Thoracic aorta (tissue), 2 donors: ENCODE measurements at places on chromosomes 1 and 21. TPM values are rescaled to one million over a fixed set of nuclear protein-coding genes. Genes with fewer than 3 reads are reported as not detected.

DNA sequence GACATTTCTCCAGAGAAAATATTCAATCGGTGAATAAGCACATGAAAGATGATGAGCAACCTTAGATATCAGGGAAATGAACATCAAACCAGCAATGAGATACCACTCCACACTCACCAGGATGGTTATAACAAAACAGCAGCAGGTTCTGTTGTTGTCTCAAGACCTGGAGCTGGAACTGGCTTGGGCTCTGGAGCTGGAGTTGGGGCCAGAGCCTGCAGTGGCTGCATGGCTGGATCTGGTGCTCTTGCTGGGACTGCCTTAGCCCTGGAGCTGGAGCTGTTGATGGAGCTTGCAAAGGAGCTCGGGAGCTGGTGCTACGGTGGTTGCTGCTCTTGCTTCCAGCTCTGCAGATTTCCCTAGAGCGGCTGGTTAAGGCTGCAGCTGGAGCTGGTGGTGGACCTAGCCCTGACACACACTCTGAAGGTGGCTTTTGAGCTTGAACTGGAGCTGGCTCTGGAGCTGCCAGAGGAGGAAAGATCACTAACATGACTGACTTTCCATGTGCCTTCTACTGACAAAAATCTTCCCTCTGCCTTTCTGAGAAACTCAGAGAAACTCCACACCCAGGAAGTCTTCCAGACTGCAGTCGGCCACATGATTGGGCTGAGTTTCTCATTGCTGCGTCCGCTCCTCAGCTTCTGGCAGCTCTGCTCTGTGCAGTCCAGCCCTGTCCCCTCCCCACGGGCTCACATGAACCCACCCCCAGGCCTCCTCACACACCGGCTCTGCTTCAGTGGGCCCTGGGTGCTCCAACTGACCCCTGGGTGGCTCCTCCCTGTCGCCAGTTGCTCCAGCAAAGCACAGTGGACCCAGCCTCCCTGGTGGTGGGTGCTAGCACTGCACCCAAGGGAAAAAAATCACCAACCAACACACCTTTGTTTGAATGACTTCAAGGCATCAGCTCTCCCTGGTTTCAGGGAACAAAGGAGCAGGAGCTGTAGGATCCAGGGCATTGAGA lies 139.1 kb upstream of the FMN2 start:
- no peak for DNase-seq

GRCh38 chr1:151542710-151543129 lies 2.6 kb downstream of the TUFT1 start:
- DNase-seq, result no peak

DNA sequence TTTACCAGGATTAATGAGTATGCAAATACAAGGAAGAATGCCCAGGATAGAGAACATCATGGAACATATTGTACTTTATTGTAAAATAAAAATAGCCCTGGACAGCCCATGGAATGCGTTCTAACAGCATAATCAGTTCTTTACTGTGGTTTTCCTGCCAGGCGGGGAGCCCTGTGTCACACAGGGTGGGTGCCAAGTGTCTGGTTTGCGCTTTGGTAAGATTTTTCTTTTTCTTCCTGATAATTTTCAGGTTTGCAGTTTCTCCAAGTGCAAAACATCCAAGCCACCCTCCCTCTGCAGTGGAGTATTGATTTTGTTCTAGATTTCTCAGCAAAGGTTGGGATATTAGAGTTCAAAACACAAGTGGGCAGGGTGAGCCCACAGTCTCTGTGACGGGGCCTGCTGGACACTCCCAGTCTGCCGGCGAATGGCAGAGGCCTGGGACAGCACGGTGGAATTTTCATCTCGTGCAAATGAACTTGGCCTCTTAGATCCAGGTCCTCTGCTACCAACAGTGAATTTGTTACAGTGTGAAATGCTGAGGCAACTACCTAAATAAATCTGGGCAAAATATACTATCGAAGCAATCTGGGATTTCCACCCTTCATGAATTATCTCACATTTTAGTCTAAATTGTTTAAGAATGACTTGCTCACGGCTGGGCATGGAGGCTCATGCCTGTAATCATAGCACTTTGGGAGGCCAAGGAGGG lies 15.6 kb upstream of the KCNJ15 start:
- DNase-seq, result peak; percentile 16

HIVEP3 gene
- total RNA-seq, result 2.3 TPM

DNA sequence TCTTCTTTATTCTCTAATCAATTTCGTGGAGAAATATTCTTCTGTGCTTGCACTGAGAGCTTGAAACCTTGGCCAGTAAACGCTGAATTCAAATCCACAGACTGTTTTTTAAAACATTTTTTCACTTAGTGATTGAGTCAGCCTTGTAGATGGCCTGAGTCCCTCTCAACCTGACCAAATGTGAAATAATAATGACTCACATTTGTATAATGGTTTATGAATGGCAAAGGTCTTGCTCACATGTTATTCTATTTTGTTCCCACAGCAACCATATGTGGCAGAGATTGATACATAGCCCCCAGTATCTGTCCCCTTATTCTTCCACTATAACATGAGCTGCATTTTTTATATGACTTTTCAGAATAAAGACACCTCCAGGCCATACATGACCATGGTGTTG lies 47.8 kb upstream of the CCDC190 start:
- DNase-seq, result no peak

- no peak for DNase-seq
These were observed 6.7 kb upstream of the MPC2 start for GRCh38 chr1:167943541-167943940.

- no peak for DNase-seq
These were observed 23.1 kb downstream of the WNT4 start for GRCh38 chr1:22119626-22120468.

DNA sequence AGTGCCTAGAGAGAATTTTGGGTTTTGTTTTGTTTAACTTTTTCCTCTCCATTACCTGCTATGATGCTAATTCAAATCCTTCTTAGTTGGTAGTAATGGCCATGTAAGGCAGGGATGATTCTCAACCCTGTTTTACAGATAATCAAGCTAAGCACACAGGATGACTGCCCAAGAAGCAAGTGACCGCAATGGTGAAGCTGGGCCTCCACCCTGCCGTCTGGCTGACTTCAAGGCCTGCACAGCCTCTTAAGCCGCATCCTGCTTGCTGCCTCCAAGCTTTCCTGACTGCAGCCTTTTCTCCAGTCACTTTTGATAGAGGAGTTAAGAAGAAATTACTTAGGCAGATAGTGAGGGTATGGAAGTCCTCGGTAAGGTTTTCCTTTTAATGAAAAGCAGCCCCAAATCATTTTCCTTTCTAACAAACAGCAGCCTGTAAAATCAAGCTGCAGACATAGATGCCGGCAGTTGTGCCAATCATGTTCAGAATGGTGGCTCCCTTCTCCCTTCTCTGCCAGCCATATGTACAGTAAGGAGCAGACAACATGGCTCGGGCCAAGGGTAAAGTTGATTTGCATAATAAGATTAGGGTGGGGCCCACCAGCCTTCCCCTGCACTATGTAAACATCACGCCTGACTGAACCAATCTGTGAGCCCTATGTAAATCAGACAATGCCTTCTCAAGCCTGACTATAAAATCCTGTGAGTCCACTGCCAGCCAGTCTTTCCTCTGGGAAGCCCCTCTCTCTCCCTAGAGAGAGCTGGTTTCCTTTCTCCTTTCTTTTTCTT lies 8.8 kb upstream of the CTBS start:
- no peak for DNase-seq

RHBDL2 gene
- total RNA-seq, result not detected

UBAP2L gene
- total RNA-seq, result 119 TPM

SYT2 gene
- not detected for total RNA-seq

- no peak for DNase-seq
These were observed 90.5 kb downstream of the SELENOF start for GRCh38 chr1:86823386-86823785.

- no peak for DNase-seq
These were observed 158.0 kb downstream of the GPATCH2 start for GRCh38 chr1:217472915-217473314.

DNA sequence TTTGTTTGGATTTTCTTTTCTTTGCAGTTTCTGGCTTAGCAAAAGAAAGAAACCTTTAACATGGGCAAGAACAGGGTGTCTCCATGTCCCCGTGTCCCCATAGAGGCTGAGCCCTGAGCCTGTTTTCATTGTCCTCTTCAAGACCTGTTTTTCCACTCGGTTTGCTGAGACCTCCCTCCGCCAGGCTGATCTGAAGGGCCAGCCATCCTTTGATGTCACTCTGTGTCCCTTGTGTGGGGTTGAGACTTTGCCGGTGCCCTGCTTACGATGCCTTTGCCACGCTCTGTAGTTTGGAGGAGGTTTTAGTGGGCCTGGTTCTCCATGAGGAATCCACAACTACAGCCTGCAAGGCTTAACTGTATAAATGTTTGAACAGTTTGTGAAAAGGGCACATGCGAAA lies 23.8 kb downstream of the IFNGR2 start:
- no peak for DNase-seq

GRCh38 chr1:28229996-28230395 lies 2.8 kb downstream of the DNAJC8 start:
- DNase-seq, result no peak

DNA sequence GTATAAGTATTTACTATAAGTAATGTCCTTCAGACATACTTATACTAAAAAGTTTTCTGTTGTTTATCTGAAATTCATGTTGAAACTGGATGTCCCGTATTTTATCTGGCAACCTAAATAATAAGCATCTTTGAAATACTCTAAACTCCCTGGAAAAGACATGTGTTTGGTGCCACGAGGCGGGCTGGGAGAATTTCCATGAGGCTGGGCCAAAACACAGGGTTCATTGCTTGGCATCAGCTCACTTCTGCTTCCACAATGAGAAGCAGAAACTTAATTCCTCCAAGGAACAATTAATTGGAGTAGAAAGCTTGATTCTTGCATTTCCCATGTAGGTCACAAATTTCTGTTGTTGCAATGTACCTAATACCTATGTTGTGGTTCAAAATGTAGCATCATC lies 110.2 kb downstream of the PSMG1 start:
- DNase-seq, result no peak

DNA sequence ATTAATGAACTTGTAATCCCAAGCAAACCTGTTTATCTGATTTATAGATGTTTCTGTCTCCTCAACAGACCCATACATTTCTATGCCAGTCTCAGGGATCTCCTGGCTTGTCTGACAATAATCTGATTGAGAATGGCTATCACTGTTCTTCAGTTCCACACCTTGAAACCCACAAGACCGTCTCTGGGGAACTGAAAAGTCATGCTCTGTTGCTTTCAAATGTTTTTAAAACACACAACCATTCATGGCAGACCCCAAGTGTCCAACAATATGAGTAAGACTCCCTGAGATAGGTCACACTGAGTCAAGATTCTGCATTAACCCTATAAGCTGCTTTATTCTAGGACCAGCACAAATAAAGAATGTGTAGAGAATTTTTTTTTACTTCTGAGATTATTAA lies 611.2 kb upstream of the PLXNA2 start:
- DNase-seq, result no peak
